H9 (cell line): ENCODE measurements at places on chromosomes 7 and 10. TPM values are rescaled to one million over a fixed set of nuclear protein-coding genes. Genes with fewer than 3 reads are reported as not detected.

Gene GBX1
- total RNA-seq = not detected in 2 replicates

Gene PTPN20
- not detected in 2 replicates for total RNA-seq

GRCh38 chr10:59176241-59177030, at the start of gene PHYHIPL:
Gene PHYHIPL, plus strand, starts transcription at chr10:59176643. Its CDS starts 211 bp downstream, at chr10:59176854.
- no peaks in the 10 kb centered on the region for H3K4me1 ChIP-seq
- peak within 1 kb of the TSS; percentile 61 for H3K4me3 ChIP-seq
- H3K27me3 ChIP-seq = peaks cover 13% of the 10 kb centered on the region; the same call in 1 of the 2 replicates

GRCh38 chr7:158043551-158044481, 543.8 kb downstream of the PTPRN2 start:
- H3K4me1 ChIP-seq = no peaks in the 10 kb centered on the region; the same call in 1 of the 2 replicates
- no peak overlapping the region for H3K27ac ChIP-seq
- peaks cover 14% of the 10 kb centered on the region for H3K36me3 ChIP-seq
- no peaks in the 10 kb centered on the region for H3K27me3 ChIP-seq
- no peak overlapping the region for H3K4me3 ChIP-seq

GRCh38 chr10:29651767-29652166, 17.0 kb upstream of the SVIL start:
- H3K4me1 ChIP-seq = no peaks in the 10 kb centered on the region; the same call in 1 of the 2 replicates
- DNase-seq = no peak
- H3K4me3 ChIP-seq = no peak overlapping the region
- H3K27me3 ChIP-seq = no peaks in the 10 kb centered on the region
- peaks cover 19% of the 10 kb centered on the region for H3K36me3 ChIP-seq
